Regular cardiac myocyte (primary cell): ENCODE measurements at places on chromosomes 3 and 15. TPM values are rescaled to one million over a fixed set of nuclear protein-coding genes. Genes with fewer than 3 reads are reported as not detected.

GCNT3 gene
- under 0.01 and 0.56 TPM in 2 replicates for total RNA-seq

COLQ gene
- total RNA-seq, result under 0.01 and 0.28 TPM in 2 replicates

FGF12 gene
- total RNA-seq, result not detected in 2 replicates

RPL35A gene
- 557 and 642 TPM in 2 replicates for total RNA-seq

NMNAT3 gene
- 0.19 and 1.1 TPM in 2 replicates for total RNA-seq

TEX55 gene
- total RNA-seq, result not detected in 2 replicates

CNTN4 gene
- under 0.01 TPM in 1 of 2 replicates, not detected in the other for total RNA-seq

SI gene
- total RNA-seq, result not detected in 2 replicates

PLA1A gene
- not detected in 2 replicates for total RNA-seq

THBS1 gene
- 1,847 and 5,888 TPM in 2 replicates for total RNA-seq

ANKRD34C gene
- total RNA-seq, result not detected in 2 replicates

PODXL2 gene
- total RNA-seq, result 2.5 and 6.8 TPM in 2 replicates

GRAMD2A gene
- total RNA-seq, result 0.19 and 0.28 TPM in 2 replicates

MCTP2 gene
- total RNA-seq, result 0.58 and 5.6 TPM in 2 replicates

TTLL13 gene
- total RNA-seq, result not detected in 2 replicates

ALPK3 gene
- total RNA-seq, result 3.3 and 5.4 TPM in 2 replicates

SEMA5B gene
- total RNA-seq, result under 0.01 and 0.28 TPM in 2 replicates

SLC12A8 gene
- total RNA-seq, result 4.0 and 12.4 TPM in 2 replicates

ST8SIA2 gene
- total RNA-seq, result under 0.01 and 0.19 TPM in 2 replicates

SGO1 gene
- 0.56 and 9.8 TPM in 2 replicates for total RNA-seq

EMC7 gene
- 41.7 and 102 TPM in 2 replicates for total RNA-seq

TPRG1 gene
- 0.38 and 0.56 TPM in 2 replicates for total RNA-seq

CELSR3 gene
- 0.38 and 0.85 TPM in 2 replicates for total RNA-seq

FOXB1 gene
- total RNA-seq, result not detected in 2 replicates

COPB2 gene
- total RNA-seq, result 288 and 423 TPM in 2 replicates

ITIH1 gene
- 0.56 TPM in 1 of 2 replicates, not detected in the other for total RNA-seq

TGM4 gene
- not detected in 2 replicates for total RNA-seq

SHC4 gene
- total RNA-seq, result 3.5 and 6.5 TPM in 2 replicates

AADACL2 gene
- not detected in 2 replicates for total RNA-seq

AHSG gene
- total RNA-seq, result not detected in 2 replicates

DHFR2 gene
- 3.6 and 5.1 TPM in 2 replicates for total RNA-seq

TM6SF1 gene
- total RNA-seq, result 0.85 and 0.96 TPM in 2 replicates

PAQR5 gene
- 0.58 and 2.3 TPM in 2 replicates for total RNA-seq

CCDC80 gene
- 526 and 1,085 TPM in 2 replicates for total RNA-seq

IL16 gene
- total RNA-seq, result 0.56 TPM in 1 of 2 replicates, not detected in the other

TMEM40 gene
- not detected in 2 replicates for total RNA-seq

CCR5 gene
- not detected in 2 replicates for total RNA-seq

CMTM6 gene
- 164 and 200 TPM in 2 replicates for total RNA-seq

GLDN gene
- total RNA-seq, result 1.2 and 1.4 TPM in 2 replicates
